NCI-H187 treated with DMSO at 0.1 percent for 48 hours (cell line): ENCODE measurements at places on chromosomes 16 and 17.

GRCh38 chr17:72092710-72093322 lies 28.0 kb upstream of the SOX9 start:
- no peak for DNase-seq

- DNase-seq: no peak
Measured at GRCh38 chr17:74595037-74595750, 3.1 kb upstream of the CD300LD start.

- no peak for DNase-seq
Measured at GRCh38 chr16:88469615-88470395, 16.7 kb downstream of the ZFPM1 start.

GRCh38 chr17:79937391-79938335 lies 98.0 kb downstream of the TBC1D16 start:
- DNase-seq: no peak

DNA sequence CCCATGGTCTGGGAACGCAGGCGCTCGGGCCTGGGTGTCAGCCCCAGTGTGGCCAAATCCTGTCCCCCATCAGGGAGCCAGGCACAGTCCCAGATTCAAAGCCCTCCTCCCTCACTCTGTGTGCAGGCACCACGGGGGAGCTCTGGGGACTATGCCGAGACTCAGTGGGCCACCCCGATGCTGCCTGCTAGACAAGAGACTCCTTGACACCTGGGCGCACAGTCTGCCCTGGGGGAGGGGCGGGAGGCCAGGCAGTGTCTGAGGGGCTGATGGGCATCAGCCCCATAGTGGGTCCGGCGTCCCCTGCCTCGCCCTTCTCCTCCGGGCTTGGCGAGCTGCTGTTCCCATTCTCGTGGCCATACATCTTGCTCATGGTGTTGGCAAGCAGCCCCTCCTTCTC lies 8.5 kb upstream of the CD79B start:
- DNase-seq: no peak

DNA sequence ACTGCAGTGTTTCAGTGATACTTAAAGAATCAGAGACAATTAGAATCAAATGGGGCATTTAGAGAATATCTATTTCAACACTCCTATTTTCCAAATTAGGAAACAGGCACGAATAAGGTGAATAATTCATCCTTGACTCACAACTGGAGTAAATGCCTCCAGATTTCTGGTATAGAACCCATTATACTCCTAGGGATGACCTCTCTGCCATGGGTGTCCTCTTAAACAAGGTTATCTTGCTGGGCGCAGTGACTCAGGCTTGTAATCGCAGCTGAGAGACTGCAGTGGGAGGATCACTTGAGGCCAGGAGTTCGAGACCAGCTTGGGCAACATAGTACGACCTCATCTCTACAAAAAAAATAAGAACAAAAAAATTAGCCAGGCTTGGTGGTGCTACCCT lies 139.8 kb upstream of the ELAC2 start:
- DNase-seq: no peak

DNA sequence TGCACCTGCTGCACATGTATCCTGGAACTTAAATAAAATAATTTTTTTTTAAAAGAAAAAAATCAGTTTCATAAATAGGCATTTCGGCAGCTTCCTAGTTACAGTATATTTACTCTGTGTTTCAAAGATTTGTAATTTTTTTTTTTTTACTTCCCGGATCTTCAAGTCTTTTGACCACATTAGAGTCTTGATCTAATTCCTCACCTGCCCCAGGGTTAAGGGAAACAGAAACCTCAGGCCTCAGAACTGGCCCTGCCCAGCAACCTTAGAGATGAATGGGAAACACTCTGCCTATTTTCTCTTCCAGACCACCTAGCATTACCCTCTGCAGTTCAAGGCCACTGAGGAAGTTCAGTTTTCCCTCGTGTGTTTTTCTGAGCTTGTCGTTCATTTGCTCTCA lies 304.0 kb downstream of the MAF start:
- no peak for DNase-seq

DNA sequence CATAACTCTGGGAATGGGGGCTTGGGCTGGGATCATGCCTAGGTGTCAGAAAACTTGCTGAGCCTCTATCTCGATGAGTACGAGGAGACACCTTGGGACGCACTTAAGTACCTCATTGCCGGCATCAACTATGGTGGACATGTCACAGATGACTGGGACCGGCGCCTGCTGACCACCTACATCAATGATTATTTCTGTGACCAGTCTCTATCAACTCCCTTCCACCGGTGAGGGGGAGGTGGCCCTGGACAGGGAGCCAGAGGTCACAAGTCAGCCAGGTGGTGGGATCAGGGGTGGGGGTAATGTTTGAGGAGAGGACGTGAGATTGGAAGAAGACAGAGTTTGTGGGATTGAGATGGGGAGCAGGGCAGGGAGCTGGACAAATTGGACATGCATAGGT lies 3.4 kb upstream of the KDM6B start:
- no peak for DNase-seq

GRCh38 chr16:69925311-69925710 lies 25.8 kb upstream of the CLEC18A start:
- DNase-seq: no peak

DNA sequence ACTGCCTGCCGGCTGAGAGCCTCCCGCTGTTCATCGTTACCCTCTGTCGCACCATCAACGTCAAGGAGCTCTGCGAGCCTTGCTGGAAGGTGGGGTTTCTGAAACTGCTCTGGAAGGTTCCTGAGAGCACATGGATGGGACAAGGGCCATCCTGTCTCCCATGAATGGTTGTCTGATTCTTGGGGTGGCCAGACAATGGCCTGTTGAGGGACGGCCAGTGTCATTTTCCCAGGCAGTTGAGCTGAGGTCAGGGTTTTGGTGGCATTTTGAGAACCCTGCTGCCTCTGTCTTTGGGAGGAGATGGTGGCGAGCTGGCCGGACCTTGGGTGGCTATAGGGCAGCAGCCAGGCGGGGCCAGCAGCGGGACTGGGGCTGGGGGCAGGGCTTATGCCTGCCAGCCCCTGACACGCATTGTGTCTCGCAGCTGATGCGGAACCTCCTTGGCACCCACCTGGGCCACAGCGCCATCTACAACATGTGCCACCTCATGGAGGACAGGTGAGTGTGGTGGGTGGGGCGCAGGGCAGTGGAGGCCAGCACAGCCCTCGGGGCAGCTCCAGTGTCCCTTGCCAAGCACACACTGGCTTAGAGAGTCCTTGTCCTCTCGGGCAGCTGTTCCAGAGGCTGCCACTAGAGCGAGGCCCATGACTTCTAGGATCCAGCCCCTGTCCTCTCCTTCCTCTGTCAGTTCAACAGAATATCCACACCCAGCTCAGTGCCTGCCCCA lies 9.1 kb downstream of the TSC2 start:
- no peak for DNase-seq

DNA sequence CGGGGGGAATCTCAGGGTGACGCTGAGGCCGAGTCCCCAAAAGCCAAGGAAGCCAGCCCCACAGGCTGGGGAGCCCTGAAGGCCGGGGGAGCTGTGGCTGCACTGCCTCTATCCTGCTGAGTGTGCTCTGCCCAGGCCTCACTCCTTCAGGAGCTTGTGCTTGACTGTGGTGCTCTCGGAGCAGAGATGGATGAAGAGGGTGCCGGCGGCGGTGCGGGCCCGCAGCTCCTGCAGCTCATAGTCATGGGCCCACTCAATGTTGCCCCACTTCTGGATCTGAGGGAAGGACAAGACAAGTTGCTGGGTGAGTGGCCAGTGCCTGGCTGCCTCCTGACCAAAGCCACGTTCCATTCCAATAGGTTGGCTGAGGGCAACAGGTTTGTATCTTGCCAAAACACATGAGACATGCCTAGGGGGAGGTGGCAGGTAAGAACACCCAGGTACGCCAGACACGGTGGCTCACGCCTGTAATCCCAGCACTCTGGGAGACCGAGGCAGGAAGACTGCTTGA lies 20.5 kb downstream of the ATPAF2 start:
- DNase-seq: no peak

DNA sequence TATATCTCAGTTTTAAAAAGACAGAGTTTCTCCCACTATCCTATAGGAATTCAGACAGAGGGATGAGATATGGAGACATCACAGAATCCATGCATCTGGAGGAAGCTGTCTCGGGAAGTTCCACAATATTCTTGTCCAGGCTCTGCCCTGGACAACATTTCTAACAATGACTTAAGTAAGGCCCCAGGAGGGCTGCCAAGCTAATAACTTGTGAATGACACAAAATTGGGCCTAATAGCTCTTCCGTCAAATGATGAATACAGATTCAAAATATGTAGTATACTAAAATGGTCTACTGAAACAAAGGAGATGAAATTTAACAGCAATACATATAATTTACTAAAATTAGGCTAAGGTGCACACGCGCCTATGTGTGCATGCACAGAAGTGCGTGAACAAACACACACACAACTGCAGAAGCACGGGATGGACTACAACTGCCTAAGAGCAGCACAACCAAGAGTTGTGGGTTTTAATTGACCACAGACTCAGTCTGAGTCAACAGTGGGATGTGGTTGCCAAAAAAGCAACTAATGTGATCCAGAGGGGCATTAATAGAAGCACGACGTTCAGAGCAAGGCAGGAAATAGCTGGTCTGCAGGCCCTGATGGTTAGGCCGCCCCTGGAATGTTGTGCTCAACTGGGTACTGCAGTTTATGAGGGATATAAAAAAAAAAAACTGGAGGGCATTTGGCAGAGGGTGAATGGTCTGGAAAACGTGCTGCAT lies 26.3 kb upstream of the HS3ST2 start:
- no peak for DNase-seq

- no peak for DNase-seq
Measured at GRCh38 chr17:4276514-4276913, 12.7 kb upstream of the ANKFY1 start.

- DNase-seq: no peak
Measured at GRCh38 chr16:89314854-89315253, 97.4 kb downstream of the ZNF778 start.

- no peak for DNase-seq
Measured at GRCh38 chr16:2194166-2194834, 2.1 kb downstream of the CASKIN1 start.

DNA sequence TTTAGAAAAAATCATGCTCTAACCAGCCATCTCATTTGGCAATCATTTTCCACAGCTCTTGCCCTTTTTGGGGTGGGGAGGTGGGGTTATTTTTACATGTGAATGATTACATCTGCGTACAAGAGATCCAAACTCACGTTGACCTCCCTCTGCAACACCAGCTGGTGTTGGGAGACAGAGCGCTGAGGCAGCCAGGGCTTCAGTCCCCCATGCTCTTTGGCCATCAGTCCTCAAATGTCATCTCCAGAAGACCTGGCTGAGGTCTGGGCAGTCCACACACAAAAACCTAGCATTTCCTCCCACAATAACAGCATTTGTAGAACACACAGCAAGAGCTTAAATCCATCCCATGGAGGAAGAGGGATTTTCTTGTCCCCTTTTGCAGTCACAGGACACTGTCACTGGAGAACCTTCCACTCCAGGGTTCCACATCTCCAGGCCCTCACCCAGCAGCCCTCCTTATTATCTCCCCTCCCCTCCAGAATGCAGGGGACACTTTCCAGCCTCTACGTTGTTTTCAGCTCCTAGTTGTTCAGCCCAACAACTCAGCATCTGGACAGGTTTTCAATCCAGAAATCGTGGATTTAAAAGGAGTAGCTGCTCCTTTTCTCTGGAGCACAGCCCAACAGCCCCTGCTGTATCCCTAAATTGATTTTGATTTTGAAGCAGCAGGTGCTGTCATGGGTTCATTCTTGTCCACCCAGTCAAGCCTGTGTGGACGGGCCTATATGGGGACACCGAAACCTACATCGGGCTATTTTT lies 21.1 kb downstream of the MEOX1 start:
- no peak for DNase-seq

DNA sequence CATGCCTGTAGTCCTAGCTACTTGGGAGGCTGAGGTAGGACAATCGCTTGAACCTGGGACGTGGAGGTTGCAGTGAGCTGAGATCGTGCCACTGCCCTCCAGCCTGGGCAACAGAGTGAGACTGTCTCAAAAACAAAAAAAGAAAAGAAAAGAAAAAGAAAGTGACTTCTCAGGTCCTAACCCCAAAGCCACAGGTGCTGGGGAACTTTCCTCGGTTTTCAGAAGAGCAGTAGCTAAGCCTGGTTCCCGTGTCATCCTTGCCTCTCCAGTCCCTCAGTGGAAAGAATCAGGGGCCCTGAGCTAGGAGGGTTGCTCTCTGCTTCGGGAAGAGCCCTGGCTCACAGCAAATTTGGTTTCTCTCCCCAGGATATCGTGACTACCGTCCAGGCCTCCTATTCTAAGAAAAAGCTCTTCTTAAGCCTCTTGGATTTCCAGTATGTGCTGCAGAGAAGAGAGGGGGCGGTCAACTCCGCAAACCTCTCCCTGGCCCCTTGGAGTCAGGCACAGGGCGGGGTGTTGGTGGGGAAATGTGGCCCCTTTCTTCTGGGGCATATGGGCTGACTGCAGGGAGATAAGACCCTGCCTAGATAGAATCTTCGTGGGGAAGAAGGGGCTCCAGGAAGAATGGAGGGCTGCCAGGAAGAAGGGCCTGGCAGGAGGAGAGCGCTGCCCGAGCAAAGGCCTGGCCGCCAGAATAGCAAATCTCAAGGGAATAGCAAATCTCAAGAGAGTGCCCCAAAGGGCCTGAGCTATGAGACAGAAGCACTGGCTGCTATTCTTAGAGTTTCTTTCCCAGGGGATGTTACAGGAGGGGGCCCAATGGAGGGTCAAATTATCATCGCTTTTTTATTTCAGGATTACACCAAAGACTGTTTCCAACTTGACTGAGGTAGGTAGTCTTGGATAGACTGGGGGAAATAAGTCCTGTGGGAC lies 8.3 kb upstream of the NLRC5 start:
- DNase-seq: no peak

DNA sequence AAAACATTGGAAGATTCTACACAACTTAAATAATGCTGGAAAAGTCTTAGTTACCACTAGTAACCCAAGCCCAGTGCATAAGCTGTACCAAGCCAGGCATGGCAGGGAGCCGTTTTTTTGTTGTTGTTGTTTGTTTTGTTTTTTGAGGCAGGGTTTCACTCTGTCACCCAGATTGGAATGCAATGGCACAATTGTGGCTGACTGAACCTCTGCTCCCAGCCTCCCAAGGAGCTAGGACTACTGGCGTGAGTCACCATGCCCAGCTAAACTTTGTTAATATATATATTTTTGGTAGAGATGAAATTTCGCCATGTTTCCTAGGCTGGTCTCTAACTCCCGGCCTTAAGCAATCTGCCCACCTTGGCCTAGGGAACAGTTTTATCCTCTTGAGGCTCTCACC lies 564 bp upstream of the TMIGD1 start:
- DNase-seq: no peak

GRCh38 chr16:10576390-10577304 lies 3.8 kb downstream of the EMP2 start:
- DNase-seq: no peak

DNA sequence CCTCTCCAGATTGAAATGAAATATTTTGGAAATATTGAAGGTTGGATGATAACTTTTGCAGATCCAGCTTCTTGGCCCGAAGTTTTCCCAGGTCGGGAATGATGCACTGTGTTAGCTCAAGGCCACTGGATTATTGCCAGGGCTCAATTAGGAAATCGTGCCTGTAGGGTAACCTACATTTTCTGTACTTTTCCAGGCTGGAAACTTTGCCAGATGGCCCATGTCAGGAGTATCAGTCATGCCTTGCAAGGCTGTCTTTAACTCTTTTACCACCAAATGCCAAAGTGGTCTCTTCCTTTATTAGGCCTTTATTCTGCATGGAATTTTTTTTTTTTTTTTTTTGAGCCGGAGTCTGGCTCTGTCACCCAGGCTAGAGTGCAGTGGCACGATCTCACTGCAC lies 8.9 kb upstream of the SEC14L1 start:
- DNase-seq: no peak
